ENCODE measurements at places on chromosomes 3 and 15. TPM values are rescaled to one million over a fixed set of nuclear protein-coding genes. Genes with fewer than 3 reads are reported as not detected.

The MOBP gene
- not detected for total RNA-seq

The SPTBN5 gene
- total RNA-seq = 1.4 TPM

The P2RY1 gene
- 1.8 TPM for total RNA-seq

The TGM5 gene
- not detected for total RNA-seq

The AHSG gene
- total RNA-seq = 0.21 TPM

All from foreskin keratinocyte (primary cell).